ENCODE measurements at places on chromosomes 3 and 15. TPM values are rescaled to one million over a fixed set of nuclear protein-coding genes. Genes with fewer than 3 reads are reported as not detected.

GRCh38 chr3:134796281-134797056 is 1.4 kb downstream of the EPHB1 start:
- no peaks in the 10 kb centered on the region for H3K36me3 ChIP-seq
- peaks cover 26% of the 10 kb centered on the region for H3K27me3 ChIP-seq
- H3K27ac ChIP-seq: no peak overlapping the region
- DNase-seq: peak; percentile 52
- peaks cover 5% of the 10 kb centered on the region for H3K4me1 ChIP-seq

GRCh38 chr3:47650294-47650693 is 71.6 kb upstream of the CSPG5 start:
- H3K36me3 ChIP-seq: no peaks in the 10 kb centered on the region
- no peak for DNase-seq
- no peaks in the 10 kb centered on the region for H3K27me3 ChIP-seq
- no peak overlapping the region for H3K27ac ChIP-seq
- no peaks in the 10 kb centered on the region for H3K4me1 ChIP-seq

- H3K27ac ChIP-seq: no peak overlapping the region
- peaks cover 31% of the 10 kb centered on the region for H3K4me1 ChIP-seq
- DNase-seq: peak; percentile 46
- no peaks in the 10 kb centered on the region for H3K27me3 ChIP-seq
- no peaks in the 10 kb centered on the region for H3K36me3 ChIP-seq
Measured at GRCh38 chr15:74873756-74874424, 725 bp upstream of the SCAMP2 start.

DNA sequence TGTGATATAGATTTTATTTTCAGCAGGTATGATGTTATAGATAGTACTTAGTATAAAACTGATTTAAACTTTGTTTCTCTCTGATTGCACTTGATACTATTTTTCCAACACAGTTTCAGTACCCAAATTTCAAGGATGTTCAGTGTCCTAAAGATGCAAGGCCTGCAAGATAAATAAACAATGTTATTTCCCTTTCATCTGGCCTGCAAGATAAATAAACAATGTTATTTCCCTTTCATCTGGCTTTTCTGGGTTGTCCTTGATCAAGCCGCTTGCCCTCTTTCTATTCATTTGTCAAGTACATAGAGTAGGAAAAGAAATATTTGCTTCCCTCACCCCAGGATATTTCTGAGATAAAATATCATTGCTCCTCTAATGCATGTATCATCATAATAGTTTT is 571.0 kb downstream of the FGF12 start:
- H3K27ac ChIP-seq: no peak overlapping the region
- H3K27me3 ChIP-seq: no peaks in the 10 kb centered on the region
- DNase-seq: no peak

GRCh38 chr15:46304321-46304720 is 669.5 kb downstream of the SQOR start:
- no peaks in the 10 kb centered on the region for H3K27me3 ChIP-seq
- no peak for DNase-seq
- no peak overlapping the region for H3K4me3 ChIP-seq
- no peak overlapping the region for H3K27ac ChIP-seq

Gene LRRC34
- 5.2 TPM for total RNA-seq

Gene TEX55
- not detected for total RNA-seq

Gene FURIN
- 49.8 TPM for total RNA-seq

Gene ACP3
- total RNA-seq: 10.7 TPM
